ENCODE measurements at places on chromosomes 3 and 15.

DNA sequence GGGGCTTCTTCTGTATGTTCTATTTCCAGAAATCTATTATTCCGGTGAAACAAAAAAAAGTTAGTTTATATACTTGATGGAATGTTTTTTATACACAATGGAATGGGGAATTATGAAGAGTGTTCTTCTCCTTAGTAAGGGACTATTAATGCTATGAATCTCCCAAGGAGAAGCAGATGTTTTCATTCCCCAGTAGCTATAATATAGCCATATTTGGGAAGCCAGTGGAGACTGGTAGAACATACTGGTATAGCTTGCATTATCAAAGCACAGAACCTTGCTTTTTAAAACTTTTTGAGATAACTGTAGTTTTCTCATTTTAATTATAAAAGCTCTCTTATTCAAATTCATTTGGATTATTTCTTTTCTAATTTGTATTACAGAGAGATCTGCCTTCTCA, 38.3 kb downstream of the ADGRG7 start:
- no peak for DNase-seq

- no peak for DNase-seq
Measured at GRCh38 chr15:95368191-95368590, 962.3 kb upstream of the NR2F2 start.

- DNase-seq: peak; percentile 94
Measured at GRCh38 chr3:58471025-58471887, 20.6 kb upstream of the KCTD6 start.

- no peak for DNase-seq
Measured at GRCh38 chr3:192082730-192083660, 622.0 kb downstream of the PYDC2 start.

DNA sequence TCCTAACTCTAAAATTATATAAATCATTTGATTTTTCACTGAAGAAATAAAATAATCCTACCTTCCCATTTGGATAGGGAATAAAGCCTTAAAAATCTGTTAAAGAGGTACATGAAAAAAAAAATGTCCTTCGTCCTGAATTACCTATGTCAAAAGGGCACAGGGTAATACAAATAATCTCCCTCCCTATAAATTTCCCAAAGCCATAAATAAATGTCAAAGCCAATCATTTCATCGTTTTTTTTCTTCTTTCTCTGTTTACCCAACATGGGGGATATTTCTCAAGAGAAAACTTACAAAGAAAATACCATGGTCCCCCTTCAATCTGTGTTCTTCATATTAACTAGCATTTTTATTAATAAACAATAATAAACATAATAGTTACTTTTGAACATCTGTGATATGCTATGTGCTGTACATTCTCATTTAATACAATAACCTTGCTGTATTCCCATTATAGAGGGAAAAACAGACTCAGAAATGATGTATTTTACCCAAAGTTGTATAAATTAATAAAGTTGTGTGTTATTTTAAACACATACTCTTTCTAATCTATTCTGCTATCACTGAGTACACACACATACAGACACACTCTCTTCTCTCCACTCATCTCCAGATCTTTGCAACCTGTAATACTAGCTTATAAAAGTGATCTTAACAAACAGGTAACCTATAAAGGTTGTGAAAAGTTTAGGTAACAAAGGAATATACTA, 910 bp upstream of the ANKRD28 start:
- DNase-seq: no peak

DNA sequence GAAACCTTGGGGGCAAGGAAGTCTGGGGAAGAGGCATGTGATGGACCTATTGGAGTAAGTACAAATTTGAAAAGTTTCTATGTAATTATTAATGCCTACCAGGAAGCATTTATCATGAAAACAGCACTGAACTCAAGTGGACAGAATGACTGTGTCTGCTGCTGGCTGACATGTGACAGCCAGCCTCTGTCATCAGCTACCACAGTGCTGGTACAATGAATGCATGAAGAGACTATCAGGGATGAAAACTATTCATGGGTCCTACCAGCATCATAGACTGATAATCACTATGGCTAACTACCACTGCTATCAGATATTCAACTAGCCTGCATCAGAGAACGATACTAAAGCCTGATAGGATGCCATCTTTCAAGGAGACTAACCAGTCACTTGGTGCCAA, 193.5 kb downstream of the RAP2B start:
- DNase-seq: peak; percentile 16

GRCh38 chr15:33293713-33294334, 16.9 kb upstream of the RYR3 start:
- DNase-seq: no peak

DNA sequence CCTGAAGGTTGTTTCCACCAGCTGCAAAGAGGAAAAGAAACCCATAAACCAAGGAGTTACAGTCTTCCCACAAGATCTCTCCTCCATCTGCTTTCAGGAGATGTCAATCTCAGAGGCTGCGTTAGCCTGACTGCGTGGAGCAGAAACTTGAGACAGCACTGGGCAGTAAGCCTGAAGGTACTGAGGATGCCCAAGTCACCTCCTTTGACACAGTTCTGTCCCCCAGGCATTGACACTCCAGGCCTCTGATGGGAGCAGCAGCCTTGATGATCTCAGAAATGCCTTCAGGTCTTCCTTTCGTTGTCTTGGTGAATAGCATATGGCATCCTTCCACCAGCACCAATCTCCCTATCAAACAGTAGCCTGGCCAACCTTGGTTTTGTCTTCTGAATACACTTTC, 89.3 kb downstream of the OXNAD1 start:
- DNase-seq: no peak

DNA sequence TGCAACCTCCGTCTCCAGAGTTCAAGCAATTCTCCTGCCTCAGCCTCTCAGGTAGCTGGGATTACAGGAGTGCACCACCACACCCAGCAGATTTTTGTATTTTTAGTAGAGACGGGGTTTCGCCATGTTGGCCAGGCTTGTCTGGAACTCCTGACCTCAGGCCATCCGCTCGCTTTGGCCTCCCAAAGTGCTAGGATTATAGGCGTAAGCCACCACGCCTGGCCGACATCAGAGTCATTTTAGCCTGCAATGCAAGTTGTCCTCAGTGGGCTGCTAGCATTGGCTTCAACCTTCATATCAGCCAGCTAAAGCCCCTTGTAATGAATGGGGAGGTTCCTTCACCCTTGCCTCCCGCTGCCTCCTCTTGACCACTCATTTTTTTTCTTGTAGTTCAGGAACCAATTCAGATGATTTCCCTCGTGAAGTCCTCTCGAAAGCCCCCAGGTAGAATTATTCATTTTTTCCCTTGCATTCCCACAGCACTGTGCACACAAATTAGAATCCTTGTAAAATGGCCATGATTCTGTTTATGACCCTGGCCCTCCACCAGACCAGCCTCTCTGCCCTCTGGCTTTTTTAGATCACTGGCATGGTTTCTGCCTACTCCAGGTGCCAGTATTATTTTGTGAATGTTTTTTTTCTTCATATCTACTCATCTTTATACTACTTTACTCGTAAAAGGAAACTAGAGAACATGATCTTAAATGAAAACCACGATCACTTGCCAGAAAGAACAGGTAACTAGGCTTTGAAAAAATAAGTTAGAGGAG, 29.1 kb downstream of the FLNB start:
- no peak for DNase-seq

DNA sequence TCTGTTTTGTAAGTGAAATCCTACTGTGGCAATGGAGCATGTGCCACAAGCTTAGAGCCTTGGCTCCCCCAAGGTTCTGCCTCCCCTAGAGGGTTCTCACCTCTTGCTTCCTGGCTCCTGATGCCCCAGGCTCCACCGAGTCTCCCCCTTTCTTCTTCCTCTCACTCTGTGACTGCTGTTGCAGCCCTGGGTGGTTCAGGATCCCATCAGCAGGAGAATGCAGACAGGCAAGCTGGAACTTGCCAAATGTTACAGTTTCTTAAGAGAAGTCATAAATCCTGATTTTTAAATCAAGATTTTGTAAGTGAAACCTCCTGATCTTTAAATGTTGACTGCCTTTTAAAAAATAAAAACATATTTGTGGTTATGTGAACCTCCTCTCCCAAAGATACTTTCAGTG, 133.9 kb downstream of the CCNL1 start:
- no peak for DNase-seq

GRCh38 chr3:197874653-197875052, 75.3 kb upstream of the RPL35A start:
- DNase-seq: no peak

DNA sequence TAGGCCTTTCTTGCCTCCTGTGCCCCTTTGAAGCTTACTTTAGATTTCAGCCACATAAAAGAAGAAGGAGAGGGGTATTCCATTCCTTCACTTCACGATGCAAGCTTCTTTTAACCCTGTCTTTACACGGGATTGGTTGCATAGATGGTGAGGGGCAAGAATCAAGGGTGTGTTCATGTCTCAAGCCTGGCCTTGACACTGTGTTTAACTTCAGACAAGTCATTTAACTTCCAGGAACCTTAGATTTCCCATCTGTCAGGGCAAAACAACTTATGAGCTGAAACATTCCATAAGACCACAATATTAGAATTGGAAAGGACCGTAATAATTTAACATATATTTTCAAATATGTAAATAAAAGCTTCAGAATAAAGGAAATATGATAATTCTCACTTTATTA, 344.5 kb downstream of the MFSD1 start:
- no peak for DNase-seq

GRCh38 chr3:65408531-65409175, 630.1 kb downstream of the MAGI1 start:
- DNase-seq: no peak

DNA sequence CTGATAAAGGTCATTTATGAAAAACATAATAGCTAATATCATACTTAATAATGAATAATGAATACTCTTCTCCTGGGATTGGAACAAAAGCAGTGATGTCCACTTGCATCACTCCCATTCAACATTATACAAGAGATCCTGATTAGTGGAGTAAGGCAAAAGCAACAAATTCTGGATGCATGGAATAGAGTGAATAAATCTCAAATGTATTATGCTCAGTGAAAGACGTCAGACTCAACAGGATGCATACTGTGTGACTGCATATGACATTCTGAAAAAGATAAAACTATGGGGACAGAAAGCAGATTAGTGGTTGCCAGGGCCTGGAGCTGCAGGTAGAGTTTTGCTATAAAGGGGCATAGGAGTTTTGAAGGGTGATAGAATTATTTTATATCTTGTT, 77.6 kb upstream of the ZBTB20 start:
- no peak for DNase-seq

- DNase-seq: no peak
Measured at GRCh38 chr15:80531388-80531787, 127.2 kb downstream of the ARNT2 start.

DNA sequence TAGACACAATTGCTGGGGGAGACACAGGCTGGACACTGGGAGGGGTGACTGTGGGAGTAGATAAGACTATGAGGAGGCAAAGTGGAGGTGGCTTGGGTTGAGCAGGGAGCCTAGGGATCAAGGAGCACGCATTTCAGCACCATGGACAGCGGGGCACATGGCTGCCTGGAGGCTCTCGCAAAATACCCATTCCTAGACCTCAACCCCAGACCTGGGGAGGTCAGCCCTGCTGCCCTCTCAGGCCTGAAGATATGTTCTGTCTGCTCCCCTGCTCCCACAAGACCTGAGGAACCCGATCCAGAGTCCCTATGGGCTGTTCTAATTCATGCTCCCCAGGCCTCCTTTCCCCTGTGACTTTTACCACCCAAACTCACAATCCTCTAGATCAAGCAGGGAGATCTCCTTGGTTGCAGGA, 16.0 kb upstream of the CPEB1 start:
- DNase-seq: peak; percentile 37

DNA sequence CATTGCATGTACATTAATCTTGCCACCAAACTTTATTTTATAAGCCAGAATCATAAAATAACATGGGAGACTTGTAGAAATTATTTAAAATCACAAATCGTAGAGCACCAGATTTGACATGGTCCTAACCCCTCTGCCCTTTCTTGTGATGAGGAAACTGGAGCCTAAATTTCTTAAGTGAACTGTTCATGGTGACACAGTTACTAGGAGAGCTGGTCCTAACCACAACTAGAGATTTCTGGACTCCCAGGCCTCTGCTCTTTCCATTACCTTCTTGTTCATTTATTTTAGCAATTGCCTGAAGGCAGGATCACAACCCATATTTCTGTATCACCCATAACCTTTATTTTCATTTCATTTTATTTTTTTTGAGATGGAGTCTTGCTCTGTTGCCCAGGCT, 352.5 kb downstream of the LPP start:
- DNase-seq: peak; percentile 34

DNA sequence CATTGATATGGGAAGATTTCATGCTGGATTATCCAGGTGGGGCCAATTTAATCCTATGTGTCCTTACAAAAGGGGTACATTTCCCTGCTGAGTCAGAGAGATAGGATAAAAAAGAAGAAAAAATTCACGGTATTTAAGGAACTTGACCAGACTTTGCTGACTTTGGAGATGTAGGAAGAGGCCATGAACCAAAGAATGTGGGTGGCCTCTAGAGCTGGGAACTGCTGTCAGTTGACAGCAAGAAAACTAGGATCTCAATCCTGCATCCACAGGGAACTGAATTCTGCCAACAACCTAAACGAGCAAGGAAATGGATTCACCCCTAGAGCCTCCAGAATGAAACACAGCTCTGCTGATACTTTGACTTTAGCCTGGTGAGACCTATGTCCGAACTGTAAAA, 148.1 kb upstream of the SLC24A5 start:
- no peak for DNase-seq

GRCh38 chr15:69663441-69663840, 210.8 kb downstream of the RPLP1 start:
- DNase-seq: no peak

DNA sequence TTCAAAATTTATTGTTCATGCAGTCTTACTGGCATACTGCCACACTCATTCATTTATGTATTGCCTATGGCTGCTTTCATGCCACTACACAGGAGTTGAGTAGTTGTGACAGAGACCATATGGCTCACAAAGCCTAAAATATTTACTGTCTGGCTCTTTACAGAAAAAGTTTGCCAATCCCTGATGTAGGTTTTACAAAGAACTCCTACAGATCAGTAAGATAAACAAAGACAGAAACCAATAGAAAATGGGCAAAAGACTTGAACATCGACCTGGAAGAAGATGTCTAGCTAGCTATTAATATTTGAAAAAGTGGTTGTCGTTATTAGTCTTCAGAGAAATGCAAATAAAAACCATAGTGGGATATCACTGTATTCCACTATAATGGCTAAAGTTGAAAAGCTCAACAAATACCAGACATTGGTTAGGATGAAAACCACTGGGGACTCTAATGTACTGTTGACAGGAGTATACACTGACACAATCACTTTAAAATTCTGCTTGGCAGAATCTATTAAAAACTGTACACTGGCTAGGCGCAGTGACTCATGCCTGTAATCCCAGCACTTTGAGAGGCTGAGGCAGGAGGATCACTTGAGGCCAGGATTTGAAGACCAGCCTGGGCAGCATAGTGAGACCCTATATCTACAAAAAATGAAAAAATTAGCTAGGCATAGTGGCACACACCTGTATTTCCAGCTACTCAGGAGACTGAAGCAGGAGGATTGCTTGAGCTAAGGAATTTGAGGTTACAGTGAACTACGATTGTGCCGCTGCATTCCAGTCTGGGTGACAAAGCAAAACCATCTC, 87.7 kb downstream of the NEO1 start:
- no peak for DNase-seq

GRCh38 chr3:16467393-16467792, 46.1 kb downstream of the RFTN1 start:
- peak; percentile 82 for DNase-seq

All from suppressor macrophage treated with lipopolysaccharide for 4 hours (primary cell).